Activated CD4-positive, CD25-positive, alpha-beta regulatory T cell (primary cell): ENCODE measurements at places on chromosomes 7 and 10.

GRCh38 chr10:131676046-131676799 lies 224.6 kb upstream of the PPP2R2D start:
- no peak for DNase-seq

- no peak for DNase-seq
Measured at GRCh38 chr10:13110908-13111307, 10.9 kb downstream of the OPTN start.

DNA sequence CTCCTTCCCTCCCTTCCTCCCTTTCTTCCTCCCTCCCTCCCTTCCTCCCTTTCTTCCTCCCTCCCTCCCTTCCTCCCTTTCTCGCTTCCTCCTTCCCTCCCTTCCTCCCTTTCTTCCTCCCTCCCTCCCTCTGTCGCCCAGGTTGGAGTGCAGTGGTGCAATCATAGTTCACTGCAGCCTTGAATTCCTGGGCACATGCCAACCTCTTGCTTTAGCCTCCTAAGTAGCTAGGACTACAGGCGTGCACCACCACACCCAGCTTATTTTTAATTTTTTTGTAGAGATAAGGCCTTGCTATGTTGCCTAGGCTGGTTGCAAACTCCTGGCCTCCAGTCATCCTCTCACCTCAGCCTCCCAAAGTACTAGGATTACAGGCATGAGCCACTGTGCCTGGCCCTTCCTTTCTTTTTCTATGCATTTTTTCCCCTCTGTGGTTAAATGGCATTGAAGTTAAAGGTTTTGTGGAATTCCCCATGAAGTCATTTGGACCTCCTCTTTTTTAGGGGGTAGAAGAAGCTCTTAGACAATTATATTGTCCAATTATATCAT lies 9.6 kb downstream of the KLHDC10 start:
- no peak for DNase-seq

GRCh38 chr10:116490028-116490662 lies 55.6 kb upstream of the PNLIP start:
- DNase-seq = no peak

DNA sequence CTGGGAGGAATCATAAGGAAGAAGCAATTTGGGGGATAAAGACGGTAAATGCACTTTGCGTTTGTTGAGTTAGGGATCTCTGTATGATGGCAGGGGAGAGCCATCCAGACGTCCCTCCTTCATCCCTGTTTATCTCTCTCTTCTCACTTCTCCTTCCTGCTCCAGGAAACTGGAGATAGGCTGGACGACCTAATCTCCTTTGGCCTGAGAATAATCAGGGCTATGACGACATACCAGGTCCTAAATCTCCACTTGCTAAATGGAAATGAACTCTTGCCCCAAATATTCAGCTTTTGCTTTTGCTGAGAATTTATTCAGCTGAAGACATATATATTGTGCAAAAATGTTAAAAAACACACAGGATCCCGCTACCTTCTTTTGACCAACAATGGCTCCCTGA lies 182.9 kb upstream of the INHBA start:
- DNase-seq = no peak

DNA sequence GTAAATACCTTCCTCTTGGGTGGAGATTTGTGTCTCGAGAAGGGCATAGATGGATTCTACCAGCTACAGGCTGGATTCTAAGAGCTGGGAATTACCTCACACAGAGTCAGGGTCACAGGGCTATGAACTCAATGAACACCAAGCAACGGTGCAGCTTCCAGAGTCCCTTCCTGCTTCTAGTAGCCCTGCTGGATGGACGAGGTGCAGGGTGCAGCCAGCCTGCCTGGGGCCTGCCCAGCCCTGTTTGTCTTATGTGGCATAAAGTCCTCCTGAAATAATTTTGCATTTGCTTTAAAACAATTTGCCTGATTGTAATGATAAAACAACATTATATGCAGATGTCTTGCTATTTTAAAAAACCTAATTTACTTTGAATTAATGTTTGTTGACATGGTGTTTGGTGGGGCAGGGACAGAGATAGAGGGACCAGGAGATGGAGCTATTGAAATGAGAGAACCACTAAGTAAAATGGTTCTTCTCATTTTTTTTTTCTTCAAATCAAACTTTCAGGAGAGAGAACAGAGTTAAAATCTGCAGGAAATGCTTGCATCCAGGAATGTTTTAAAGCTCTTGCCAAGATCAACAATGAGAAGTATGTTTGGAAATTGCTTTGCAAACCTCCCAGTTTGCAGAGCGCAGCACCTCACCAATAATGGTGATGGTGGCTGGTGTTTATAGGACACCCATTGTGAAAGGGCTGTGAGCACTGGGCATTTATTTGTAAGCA lies 305.4 kb upstream of the PODXL start:
- DNase-seq = no peak

GRCh38 chr7:102251531-102252365 lies 34.9 kb upstream of the SH2B2 start:
- no peak for DNase-seq

- no peak for DNase-seq
Measured at GRCh38 chr7:70926666-70927065, 205.3 kb upstream of the GALNT17 start.

GRCh38 chr7:69047151-69047754 lies 551.0 kb upstream of the AUTS2 start:
- DNase-seq = no peak

GRCh38 chr10:119235356-119235755 lies 28.0 kb downstream of the GRK5 start:
- DNase-seq = no peak
